H9 (cell line): ENCODE measurements at places on chromosomes 1 and 21. TPM values are rescaled to one million over a fixed set of nuclear protein-coding genes. Genes with fewer than 3 reads are reported as not detected.

Gene LRRN2
- 4.5 and 5.8 TPM in 2 replicates for total RNA-seq

Gene OR14K1
- total RNA-seq, result not detected in 2 replicates

Gene GJC2
- 1.4 and 1.6 TPM in 2 replicates for total RNA-seq

Gene CD101
- 1.5 and 1.8 TPM in 2 replicates for total RNA-seq

Gene ERICH3
- not detected in 2 replicates for total RNA-seq

Gene CRYBG2
- 11.8 and 12.8 TPM in 2 replicates for total RNA-seq

Gene DNAJB4
- total RNA-seq, result 8.1 and 8.6 TPM in 2 replicates

Gene GCSAML
- not detected in 2 replicates for total RNA-seq

Gene DNALI1
- total RNA-seq, result 18.0 and 18.9 TPM in 2 replicates

Gene SELL
- total RNA-seq, result not detected in 2 replicates

Gene FYB2
- 0.33 and 0.48 TPM in 2 replicates for total RNA-seq

Gene SYPL2
- 2.5 and 2.6 TPM in 2 replicates for total RNA-seq

Gene KCNJ15
- not detected in 2 replicates for total RNA-seq

Gene IL19
- not detected in 2 replicates for total RNA-seq

Gene PTBP2
- 67.4 and 75.4 TPM in 2 replicates for total RNA-seq

Gene CD1B
- not detected in 2 replicates for total RNA-seq

Gene TRIM58
- total RNA-seq, result 1.7 and 2.0 TPM in 2 replicates

Gene CDC20
- total RNA-seq, result 246 and 251 TPM in 2 replicates

Gene SLFNL1
- 0.11 TPM in 1 of 2 replicates, not detected in the other for total RNA-seq

Gene KRTAP6-2
- total RNA-seq, result not detected in 2 replicates

Gene TFF2
- total RNA-seq, result not detected in 2 replicates

Gene GJB4
- total RNA-seq, result not detected in 2 replicates

Gene OMA1
- total RNA-seq, result 11.0 and 12.9 TPM in 2 replicates

Gene SPRR5
- not detected in 2 replicates for total RNA-seq

Gene SLC9C2
- not detected in 2 replicates for total RNA-seq

Gene RAB3B
- total RNA-seq, result 28.5 and 30.6 TPM in 2 replicates

Gene S100B
- total RNA-seq, result 0.26 and 0.53 TPM in 2 replicates

Gene LCE1A
- total RNA-seq, result not detected in 2 replicates

Gene NOS1AP
- 8.1 and 8.4 TPM in 2 replicates for total RNA-seq

Gene TMEM61
- total RNA-seq, result 0.61 and 1.0 TPM in 2 replicates

Gene HPCAL4
- total RNA-seq, result 0.15 TPM in 2 replicates

Gene IFNAR1
- 14.2 and 15.8 TPM in 2 replicates for total RNA-seq

Gene NHLH2
- 1.1 and 1.2 TPM in 2 replicates for total RNA-seq

Gene CFHR5
- total RNA-seq, result not detected in 2 replicates

Gene FCRL2
- not detected in 2 replicates for total RNA-seq

Gene MEX3A
- 64.6 and 68.0 TPM in 2 replicates for total RNA-seq

Gene PRKAA2
- 3.9 and 4.0 TPM in 2 replicates for total RNA-seq

Gene SRSF4
- total RNA-seq, result 89.8 and 90.6 TPM in 2 replicates

Gene LRRC38
- 0.72 and 0.86 TPM in 2 replicates for total RNA-seq

Gene SMIM11
- total RNA-seq, result 0.66 and 2.3 TPM in 2 replicates

Gene SLAMF6
- total RNA-seq, result not detected in 2 replicates

Gene NKAIN1
- 24.0 and 25.6 TPM in 2 replicates for total RNA-seq
